Fibroblast of gingiva (primary cell): ENCODE measurements at places on chromosomes 7 and 10.
A peak's percentile ranks its signal among the peaks of the same experiment; 100 is the strongest.

- DNase-seq, result no peak
Observed at GRCh38 chr7:28222636-28223035, 42.0 kb upstream of the JAZF1 start.

GRCh38 chr7:39923091-39923490, 27.0 kb upstream of the CDK13 start:
- no peak for DNase-seq

GRCh38 chr10:8393531-8393930, 339.0 kb downstream of the GATA3 start:
- DNase-seq, result no peak

DNA sequence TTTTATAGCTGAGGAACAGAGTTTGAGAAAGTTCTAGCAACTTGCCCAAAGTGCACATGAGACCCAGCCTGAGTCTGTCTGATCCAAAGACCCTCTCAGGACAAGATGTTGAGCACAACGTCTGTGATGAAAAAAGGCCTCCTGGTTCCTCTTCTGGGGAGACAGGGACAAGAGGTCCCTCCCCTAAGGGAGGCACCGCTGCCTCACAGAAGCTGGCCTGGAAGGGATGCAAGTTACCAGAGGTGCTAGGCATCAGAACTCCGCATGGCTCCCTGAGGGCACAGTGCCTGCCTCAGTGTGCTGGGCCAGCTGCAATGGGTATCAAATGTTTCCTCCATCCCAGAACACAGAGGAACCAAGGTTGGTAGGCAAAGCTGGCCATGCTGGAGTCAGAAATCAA, 302.4 kb downstream of the GRID1 start:
- DNase-seq, result no peak

DNA sequence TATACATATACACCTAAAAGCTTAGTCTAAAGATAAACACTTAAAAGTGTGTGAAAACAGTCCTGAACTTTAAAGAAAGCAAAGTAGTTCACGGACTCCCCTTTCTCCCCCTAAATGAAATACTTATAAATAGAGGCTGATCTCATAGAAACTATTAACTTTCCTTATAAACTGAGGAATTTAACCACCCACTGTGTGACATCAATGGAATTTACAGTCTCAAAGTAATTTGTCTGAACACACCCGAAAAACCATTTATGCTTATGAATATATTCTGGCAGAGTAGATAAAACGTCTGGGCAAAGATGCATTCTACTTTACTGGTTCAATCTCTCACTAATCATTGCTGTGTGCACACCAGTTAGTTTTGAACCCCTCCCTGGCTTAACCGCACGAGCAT, 181.8 kb upstream of the DGKB start:
- DNase-seq, result no peak

DNA sequence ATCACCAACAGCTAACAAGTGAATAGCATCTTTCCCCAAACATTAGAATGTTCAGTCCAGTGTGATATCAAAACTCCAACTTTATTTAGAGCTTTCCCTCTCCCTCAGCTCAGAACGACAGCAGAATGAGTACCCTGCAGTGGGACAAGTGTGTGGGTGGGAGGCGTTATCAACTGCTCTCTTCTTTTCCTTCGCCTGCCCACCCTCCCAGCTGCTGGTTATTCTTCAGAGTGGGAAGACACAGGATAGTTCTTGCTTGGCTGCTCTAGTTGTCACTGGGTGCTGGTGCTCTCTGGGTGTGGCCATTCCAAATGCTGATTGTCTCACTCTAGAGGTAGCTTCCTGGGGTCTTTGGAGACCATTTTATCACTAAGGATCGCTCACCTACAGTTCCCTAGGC, 13.7 kb upstream of the FAM241B start:
- DNase-seq, result no peak

DNA sequence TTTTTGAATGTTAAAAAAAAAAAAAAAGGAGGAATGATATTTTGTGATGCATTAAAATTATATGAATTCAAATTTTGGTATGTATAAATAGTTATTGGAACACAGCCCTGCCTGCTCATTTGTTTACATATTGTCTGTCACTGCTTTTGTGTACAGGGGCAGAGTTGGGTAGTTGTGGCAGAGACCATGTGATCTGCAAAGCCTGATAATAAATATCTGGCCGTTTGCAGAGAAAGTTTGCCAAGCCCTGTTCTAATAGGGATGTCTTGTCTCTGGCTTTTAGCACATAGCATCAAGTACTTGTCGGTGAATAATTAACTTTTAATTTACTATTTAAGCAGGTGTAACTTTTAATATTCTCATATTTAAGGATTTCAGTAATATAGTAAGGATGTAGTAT, 19.8 kb downstream of the TSPAN13 start:
- no peak for DNase-seq

DNA sequence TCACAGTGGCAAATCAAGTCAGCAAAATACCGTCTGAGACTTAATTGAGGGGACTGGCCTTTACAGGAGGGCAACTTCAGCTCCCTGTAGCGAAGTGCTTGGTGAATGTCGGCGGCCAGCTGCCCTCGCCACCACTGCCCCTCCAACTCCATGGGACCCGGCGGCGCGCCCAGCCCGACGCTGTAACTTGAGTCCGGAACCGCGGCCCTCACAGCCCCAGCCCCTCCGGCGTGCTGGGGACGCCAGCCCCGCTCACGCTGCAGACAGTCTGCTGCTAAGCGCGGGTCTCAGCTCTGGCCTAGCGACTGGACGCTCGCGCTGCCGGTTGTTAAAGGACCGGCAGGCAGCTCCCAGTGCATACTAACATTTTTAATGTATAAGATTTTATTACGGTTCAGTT, 113.4 kb upstream of the NUPR2 start:
- DNase-seq, result no peak

DNA sequence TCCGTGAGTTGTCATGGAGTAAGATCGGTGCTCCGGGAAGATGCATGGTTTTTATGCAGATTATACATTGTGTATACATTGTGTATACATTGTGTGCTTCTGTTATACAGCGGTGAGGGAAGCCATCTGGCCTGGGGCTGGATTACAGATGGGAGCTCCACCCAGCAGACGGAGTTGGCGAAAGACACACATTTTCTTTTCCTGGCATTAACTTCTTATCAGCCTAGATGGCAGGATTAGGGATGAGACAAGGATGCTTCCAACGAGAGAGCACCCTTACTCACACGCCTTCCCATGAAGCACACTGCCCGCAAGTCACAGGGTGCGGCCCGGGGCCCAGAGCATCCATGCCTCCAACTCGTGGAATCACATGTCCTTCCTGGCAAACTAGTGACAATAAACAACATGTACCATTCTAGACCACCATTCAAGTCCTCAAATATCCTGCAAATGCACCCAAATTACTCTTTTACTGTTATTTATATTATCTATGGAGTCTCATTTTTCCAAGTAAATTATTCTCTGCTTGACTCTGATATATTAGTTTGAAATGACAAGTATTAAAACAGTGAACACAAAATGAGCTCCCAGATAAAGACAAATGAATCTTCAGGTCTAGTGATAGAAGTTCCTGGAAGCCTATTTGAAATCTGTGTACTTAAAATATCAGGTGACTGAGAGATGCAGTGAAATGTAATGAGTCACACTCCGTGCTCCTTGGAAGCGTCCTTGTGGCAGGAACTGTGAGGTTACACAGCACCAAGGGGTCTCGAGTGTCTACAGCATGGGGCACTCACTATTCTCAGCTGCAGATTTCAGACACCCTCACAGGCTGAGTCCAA, 29.8 kb upstream of the PPP2R2D start:
- DNase-seq, result no peak

DNA sequence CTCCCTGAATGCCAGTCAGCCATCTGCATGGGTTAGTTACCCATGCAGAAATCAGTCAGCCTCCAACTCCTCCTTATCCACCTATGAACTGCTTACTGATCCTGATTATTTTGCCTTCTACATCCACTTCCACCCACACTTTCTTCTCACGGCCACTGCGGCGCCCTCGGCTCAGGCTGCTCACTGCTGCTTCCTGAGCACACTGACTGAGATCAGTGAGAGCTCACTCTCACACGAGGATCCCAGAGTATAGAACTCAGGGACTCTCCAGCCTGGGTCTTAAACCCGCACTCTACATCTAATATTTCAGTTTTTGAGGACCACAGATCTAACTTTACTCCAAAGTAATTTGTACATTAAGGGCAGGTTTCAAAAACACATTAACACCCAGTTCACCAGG, 64.4 kb downstream of the GRB10 start:
- no peak for DNase-seq

DNA sequence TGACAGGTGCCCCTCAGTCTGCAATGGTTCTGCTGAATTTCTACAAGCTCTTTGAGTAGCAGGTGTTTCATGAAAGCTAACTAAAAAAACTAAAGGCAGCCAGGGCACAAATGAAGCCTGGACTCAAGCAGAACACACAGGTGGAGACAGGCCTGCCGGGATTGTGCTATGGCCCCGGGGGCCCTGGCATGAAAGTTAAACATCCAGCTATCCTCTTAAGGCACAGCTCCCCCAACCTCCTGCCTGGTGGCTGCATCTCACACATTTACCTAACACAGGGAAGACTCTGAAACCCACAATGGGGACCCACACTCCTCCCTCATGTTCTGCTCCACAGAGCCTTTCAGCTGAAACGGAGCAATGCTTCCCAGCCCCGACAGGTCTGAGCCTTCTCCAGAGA, 76.3 kb upstream of the CAMK2B start:
- no peak for DNase-seq

- peak; percentile 75 for DNase-seq
Observed at GRCh38 chr10:24694086-24694485, 29.6 kb downstream of the ARHGAP21 start.

DNA sequence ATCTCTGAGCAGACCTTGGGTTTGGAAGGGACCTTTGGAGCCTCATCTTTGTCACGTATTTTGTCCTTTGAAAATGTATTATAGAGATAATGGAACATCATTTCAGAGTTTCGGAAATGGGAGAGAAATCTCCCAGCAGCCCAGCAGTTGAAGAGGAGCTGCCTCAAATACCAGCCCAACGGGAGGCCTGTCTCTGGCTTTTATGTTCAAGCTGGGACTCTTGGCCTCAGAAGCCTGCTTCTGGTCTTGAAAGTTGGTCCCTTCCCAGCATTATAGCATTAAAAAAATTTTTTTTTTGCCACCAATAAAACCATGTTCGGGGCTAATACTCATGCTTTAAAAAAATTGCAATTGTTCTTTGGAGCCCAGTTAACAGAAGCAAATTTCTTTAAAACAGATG, 73.4 kb upstream of the CTBP2 start:
- no peak for DNase-seq

- DNase-seq, result no peak
Observed at GRCh38 chr10:7133958-7134357, 276.9 kb downstream of the SFMBT2 start.

- no peak for DNase-seq
Observed at GRCh38 chr10:34530778-34531177, 284.3 kb downstream of the PARD3 start.

DNA sequence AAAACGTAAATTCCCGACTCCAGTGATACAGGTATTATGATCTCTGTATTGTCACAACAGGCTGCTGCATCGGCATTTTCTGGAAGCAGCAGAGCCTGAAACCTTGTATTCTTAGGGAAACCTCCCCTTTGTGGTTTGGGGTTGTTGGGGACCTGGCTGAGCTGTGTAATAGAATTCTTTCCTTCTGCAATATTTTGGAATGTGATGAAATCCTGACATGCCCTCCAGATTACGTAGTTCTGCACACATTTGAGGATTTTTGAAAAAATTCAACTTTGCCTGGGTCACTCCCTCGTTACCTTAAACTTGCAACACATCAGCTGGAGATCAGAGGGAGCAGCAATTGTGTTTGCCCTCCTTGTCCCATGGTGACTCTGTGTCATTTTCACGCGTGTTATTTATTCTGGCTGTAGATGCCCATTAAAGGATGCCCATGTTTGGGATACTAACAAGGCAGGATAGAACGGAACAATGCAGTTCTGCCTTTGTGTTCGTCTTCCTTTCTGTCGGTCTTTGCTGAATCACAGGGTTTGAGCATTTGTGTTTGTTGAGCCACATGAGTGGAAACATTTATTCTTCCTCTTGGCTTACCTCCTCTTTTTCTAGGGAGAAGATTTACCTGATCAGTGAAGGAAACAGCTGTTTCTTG, 181.7 kb downstream of the TCF7L2 start:
- DNase-seq, result peak; percentile 86

DNA sequence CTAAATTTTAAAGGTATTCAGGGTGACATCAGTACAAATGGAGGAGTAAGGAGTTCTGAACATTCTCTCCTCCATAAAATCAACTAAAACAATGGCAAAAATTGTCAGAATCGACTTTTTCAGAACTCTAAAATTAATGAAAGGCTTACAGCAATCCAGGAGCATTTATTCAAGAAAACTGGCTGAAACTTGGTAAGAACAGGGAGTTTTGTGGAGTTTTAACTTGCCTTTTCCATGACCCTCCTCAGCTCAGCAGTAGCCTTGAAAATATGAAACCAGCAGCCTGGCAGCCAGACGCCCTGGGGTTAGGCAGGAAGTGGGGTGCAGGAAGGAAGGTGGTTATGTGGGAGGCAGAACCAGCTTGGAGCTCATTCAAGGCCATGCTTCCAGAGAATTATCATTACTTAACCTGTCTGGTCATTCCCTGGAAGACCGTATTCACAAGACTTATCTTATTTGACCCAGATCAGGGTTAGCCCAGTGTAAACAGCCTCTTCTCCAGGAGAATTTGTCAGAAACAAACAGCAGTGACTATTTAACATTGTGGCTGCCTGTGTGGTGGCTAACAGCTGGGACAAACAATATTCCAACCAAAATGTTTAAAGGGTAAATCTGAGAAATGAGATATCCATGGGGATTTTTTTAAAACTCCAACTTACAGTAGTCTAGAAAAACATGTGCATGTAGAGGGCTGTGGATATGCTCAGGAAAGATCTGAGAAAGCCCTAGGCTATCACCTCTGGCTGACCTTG, 75.7 kb upstream of the MACROH2A2 start:
- no peak for DNase-seq

GRCh38 chr7:151706277-151707104, 170.4 kb downstream of the PRKAG2 start:
- DNase-seq, result no peak

- DNase-seq, result peak; percentile 20
Observed at GRCh38 chr10:119849031-119849789, 23.4 kb downstream of the MCMBP start.

- DNase-seq, result no peak
Observed at GRCh38 chr10:61939902-61940301, 38.4 kb downstream of the ARID5B start.

GRCh38 chr7:106413446-106413845, 128.7 kb upstream of the NAMPT start:
- no peak for DNase-seq

- DNase-seq, result no peak
Observed at GRCh38 chr10:71267508-71268240, 51.4 kb upstream of the SLC29A3 start.

GRCh38 chr10:76350583-76350982, 919.2 kb downstream of the LRMDA start:
- DNase-seq, result peak; percentile 70

DNA sequence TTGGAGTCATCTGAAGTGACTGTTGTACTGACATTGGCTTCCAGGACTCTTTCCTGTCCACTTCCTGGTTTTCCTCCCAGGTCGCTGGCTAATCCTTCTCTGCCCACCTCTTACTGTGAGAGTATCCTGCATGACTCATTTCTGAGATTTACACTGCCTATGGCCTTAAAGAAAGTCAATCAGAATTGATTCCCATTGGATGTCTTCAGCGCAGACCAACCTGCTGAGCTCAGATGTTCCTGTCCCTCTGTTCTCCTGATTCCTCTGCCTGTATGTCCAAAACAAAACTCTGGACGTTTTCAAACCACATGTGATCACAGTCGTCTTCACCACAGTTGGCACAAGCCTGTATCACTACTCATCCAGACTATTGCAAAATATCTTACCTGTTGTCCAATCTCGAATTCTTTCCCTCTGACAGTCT, 262.1 kb downstream of the CREB5 start:
- no peak for DNase-seq
